ENCODE measurements at places on chromosomes 3 and 15. TPM values are rescaled to one million over a fixed set of nuclear protein-coding genes. Genes with fewer than 3 reads are reported as not detected.
A peak's percentile ranks its signal among the peaks of the same experiment; 100 is the strongest.

The GATA2 gene
- 17.8 TPM for total RNA-seq

The FBXW12 gene
- total RNA-seq, result not detected

DNA sequence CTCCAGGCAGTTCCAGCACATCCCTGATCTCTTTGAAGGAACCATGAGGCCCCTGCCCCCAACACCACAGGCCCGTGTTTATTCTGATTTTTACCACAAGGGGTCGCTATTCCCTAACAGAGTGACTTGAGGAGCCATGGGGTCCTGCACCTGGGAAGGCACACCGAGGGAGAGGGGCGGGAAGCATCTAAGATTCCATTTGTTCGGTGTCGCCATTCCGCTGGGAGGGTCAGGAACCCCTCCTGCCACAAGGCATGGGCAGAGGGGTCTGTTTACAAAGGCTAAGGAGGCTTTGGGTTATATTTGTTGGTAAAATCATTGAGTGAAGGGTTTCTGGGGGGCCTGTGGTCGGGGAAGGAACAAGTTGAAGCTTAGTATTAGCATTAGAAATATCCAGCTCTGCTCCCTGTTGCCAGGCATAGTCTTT is 77.1 kb downstream of the WDR76 start:
- no peak for DNase-seq

- DNase-seq, result no peak
These were observed 129.8 kb upstream of the GBE1 start for GRCh38 chr3:81891055-81891895.

GRCh38 chr3:30602946-30603345 is 3.5 kb upstream of the TGFBR2 start:
- no peak for DNase-seq

DNA sequence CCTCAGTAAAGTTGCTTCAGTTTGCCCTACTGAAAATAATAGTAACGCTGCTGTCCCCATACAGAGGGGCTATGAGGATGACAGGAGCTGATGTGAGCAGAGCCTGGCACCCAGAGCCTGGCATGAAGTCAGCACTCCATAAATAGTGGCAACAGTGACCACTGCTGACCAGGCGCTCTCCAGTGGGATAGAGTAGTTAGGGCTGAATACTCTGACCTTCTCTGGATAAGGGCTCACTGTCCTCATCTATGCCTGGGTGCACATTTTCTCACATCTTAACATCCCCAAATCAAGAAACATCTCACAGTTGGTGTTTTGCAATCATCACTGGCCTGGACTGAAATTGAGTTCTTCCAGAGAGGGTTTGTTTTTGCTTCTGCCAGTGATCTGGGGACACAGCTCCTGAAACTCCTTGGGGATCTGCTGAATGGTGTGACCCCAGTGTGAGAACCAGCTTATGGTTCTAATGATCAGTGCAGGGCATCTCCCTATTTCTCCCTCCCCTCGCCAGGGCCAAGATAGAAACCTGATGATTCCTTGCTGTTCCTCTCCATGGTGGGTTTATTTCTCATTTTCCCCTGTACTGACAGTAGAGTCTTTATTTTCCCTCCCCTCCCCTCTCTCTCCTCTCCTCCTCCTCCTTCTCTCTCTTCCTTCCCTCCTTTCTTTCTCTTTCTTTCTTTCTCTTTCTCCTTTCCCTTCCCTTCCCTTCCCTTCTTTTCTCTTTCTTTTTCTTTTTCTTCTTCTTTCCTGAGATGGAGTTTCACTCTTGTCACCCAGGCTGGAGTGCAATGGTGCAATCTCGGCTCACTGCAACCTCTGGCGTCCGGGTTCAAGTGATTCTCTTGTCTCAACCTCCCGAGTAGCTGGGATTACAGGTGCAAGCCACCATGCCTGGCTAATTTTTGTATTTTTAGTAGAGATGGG is 3.5 kb upstream of the PCSK6 start:
- no peak for DNase-seq

DNA sequence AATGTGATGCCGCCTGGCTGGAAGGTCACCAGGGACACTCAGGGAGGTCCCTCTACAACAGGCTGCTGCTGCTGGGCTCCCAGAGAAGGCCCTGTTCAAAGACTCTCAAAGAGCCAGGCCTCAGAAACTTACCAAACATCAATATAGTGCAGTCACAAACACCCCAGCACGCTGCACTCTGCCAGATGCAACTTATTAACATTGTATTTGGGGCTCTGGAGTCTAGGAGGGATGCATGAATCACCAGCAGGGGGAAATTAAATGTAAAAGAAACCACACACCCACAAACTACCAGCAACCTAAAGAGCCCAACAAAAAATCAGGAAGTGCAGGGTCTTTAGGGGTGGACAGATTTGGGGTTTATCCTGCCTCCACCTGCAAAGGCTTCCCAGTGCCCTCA is 74.6 kb upstream of the SPATA12 start:
- DNase-seq, result no peak

DNA sequence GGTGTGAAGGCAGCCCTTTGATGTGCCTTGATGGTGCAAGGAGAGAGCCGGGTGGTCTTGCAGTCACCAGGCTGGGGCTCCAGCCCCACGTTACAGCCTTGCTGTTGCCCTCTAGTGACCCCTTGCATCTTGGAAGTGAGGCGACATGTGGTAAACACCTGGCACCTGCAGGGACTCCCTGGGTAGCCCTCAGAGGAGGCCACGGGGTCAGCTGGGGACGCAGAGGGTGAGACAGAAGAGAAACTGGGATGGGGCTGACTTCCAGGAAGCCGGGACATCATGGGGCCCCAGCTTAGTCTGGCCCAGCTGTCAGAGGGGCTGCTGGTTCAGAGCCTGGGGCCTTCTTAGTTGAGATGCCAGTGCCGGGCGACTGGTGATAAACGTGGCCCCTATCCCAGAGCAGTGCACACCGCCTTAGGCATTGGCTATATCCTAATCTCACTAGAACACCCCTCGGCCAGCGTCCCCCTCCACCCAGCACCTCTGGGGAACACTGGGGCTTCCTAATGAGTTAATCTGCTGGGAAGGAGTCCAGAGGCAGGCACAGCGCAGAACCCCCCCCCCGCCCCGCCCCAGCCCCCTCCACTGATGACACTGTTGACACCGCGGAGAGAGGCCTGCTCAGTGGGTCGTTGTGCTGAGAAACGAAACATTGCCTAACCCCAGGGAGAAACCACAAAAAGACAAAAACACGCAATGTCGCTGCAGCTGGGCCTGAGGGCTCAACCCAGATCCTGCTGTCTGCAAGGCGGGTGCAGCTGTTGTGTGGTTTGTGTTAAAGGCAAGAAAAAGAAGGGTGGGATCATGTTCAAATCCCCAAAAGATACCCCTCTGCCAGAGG is 60.5 kb upstream of the KLF13 start:
- DNase-seq, result peak; percentile 78

GRCh38 chr3:33868309-33868708 is 69.9 kb downstream of the PDCD6IP start:
- DNase-seq, result no peak

GRCh38 chr3:12861611-12862010 is 20.2 kb upstream of the RPL32 start:
- no peak for DNase-seq

DNA sequence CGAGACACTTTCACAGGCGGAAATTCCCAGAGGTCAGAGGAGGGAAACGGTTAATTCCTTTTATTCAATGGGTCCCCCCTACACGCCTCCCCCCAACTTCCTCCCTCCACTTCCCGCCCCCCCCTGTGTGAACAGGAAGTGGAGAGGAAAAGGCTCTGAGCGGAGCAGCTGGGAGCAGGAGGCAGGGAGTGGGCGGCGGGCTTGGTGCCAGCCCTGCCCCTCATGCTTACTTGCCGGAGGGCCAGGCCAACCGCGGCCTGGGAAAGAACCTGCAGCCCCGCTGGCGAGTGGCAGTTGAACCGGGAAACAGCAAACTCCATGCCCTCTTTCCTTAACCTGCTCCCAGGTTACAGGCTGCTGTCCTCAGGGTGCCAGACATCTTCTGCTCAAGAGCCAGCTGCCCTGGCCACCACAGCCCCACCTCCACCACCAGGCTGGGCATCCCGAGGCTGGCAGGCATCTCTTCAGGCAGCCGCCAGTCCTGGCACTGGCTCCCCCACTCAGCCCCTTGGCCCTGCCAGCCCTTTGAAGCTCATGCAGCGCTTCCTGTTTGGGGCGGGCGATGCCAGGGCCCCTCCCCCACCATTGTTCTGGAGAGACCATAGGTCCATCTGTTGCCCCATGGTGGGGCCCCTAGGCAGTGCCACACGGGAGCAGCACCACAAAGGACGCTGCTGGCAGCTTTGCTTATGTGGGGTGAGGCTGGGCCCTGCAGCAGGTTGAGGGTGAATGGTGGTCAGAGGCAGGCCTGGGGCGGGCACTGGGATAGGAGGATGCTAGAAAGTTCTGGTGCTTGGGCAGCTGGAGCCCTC is 12.9 kb downstream of the VPS18 start:
- DNase-seq, result peak; percentile 90

GRCh38 chr15:69980341-69981059 is 117.2 kb downstream of the TLE3 start:
- no peak for DNase-seq

- DNase-seq, result no peak
These were observed 730 bp downstream of the DGKG start for GRCh38 chr3:186361246-186361761.
